ENCODE measurements at places on chromosomes 1 and 21.
A peak's percentile ranks its signal among the peaks of the same experiment; 100 is the strongest.

DNA sequence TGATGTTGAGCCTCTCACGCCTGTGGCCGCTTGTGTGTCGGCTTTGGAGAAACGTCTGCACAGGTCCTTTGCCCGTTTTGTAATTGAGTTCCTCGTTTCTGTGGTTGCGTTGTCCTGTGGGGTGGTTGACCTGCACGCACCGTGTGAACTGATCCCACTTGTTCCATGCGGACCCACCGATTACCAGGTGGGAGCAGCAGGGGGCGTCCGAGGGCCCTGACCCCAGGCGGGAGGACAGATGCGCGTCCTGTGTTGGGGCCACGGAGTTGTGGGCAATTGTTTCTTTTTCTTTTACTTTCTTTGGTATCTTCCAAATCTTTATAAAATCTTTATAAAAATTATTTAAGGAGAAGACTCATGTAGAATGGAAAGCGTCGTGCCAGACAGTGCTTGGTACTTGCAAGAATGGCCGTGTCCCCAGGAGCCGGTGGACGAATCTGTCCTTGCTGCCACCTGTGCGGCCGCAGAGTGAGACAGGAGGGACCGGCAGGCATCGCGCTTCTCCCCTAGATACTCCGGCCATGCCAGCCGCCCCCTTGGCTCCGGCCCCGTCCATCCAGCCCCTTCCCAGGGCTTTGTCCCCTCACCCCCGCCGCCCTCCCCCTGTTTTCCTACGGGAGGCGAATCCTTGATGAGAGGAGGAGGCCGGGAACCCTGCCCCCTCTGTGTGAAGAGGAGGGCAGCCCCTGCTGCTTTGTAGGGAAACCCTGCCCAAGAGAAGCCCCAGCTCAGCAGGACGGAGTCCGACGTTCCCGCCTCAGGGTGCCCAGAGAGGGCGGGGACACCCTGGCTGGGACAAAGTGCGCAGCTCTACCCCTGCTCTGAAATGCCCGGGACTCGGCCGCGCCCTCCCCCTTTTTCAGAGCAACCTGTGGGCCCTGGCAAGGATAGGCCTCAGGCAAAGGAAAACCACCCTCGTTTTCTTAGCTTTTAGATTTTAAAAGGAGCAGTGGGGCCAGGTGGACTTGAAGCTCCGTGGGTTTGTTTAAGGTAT lies 41.7 kb downstream of the PRKCZ start:
- DNase-seq, result peak; percentile 50

- DNase-seq, result no peak
Measured at GRCh38 chr1:4006676-4007374, 106.8 kb upstream of the C1orf174 start.

DNA sequence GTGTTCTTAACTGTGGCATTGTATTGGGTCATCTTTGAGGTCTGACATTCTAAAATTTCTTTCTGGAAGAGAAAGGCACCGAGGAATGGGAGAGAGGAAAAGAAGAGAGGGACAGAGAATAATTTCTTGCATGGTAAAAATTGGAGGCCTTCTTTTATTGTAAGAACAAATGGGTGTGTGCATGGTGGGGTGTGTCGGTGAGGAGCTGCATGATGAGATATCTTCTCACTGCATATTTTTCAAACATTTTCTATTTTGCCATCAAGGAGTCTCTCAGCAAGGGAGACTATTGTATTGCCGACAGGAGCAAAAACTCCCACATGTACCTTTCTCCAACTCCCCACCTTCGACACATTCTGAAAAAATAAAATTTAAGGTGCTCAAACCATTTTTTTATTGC lies 6.5 kb upstream of the CTSE start:
- DNase-seq, result no peak

- DNase-seq, result no peak
Measured at GRCh38 chr1:53967409-53968124, 21.4 kb downstream of the LRRC42 start.

DNA sequence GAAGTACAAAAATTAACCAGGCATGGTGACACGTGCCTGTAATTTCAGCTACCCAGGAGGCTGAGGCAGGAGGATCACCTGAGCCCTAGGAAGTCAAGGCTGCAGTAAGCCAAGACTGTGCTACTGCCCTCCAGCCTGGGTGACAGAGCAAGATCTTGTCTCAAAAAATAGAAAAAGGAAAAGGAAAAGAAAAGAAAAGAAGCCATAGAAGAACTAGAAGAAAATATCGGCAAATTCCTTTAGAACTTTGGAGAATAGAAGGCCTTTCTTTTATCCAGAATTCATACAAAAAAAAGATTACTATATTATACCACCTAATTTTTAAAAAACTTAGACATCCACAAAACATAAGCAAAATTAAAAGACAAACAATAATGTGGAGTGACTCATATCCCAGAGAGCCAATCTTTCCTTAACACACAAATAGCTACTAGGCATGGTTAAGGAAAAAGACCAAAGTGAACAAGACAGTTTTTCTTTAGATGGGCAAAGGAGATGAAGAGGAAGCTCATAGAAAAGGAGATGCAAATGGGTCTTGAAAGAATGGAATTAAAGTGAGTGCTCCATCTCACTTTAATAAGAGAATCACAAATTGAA lies 251.1 kb upstream of the IRF2BP2 start:
- no peak for DNase-seq

DNA sequence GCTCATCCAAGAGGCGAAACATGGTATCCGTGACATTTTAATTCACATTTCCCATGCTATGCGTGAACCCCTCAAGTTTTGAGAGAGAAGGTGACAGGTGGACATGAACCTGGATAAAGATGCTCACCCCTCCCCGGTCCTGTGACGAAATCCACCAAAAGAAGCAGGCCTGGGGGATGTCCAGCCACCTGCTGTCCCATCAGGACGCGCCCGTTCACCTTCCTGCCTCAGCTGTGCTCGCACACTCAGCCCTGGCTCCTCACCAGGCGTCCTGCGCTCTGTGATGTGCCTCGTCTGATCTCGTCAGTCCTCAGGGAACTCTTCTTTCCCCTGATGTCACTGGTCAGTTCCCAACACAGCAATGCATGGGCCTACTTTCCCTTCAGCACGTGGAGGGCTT lies 10.3 kb downstream of the FHAD1 start:
- DNase-seq, result no peak

DNA sequence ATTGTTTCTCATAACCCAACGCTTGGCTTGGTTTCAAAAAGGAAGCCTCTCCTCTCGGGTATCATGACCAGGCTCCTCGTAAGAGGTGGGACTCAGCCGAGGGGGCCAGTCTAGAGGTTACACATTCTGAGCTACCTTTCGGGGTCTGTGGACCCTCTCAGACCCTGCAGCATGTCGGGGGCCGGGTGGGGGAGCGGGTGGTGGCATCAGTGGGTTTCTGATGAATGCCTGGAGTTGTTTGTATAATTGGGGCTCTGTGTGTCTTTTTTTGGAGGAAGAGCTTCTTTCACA lies 229.3 kb downstream of the CAMTA1 start:
- DNase-seq, result no peak

GRCh38 chr1:194848846-194849245 lies 1662.4 kb upstream of the B3GALT2 start:
- DNase-seq, result no peak

- DNase-seq, result no peak
Measured at GRCh38 chr1:216606047-216606637, 117.1 kb downstream of the ESRRG start.

All from GM19239 (cell line).